ENCODE measurements at places on chromosomes 12 and 14. TPM values are rescaled to one million over a fixed set of nuclear protein-coding genes. Genes with fewer than 3 reads are reported as not detected.

DNA sequence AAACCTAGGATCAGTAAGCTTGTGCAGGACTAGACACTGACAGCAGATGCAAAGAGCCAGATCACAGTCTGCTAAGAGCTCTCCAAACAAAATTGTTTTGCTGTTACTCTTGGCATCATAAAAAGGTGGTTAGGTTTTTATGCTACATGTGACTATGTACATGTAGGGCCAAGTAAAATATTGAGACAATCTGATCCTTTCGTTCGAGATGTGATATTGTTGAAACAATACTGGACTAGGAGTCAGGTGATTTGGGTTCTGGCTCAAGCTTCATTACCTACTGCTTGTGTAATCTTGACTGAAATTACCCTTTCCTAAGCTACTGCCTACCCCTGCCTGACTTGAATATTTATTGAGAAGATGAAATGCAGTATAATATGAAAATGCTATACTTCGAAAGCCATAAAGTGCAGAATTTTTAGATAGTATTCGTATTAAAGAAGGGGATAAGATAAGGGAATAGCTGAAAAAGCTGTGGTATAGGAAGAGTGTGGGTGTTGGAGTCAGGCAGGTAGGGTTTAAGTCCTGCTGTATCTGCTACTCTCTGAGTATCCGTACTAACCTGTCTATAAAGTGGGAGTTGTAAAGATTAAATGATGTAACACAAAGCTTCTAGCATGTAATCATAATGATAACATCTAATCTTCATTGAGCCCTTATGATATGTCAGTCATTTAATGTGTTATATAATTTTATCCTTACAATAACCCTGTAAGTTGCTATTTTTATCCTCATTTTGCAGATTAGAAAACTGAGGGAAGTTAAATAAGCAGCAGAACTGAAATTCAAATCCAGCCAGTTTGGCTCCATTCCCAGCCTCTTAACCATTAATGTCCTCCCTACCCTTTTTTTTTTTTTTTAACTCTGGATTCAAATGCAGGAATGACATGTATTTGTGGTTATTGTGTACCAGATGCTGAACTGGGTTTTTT, 38.6 kb upstream of the ATF1 start:
- DNase-seq, result peak; percentile 33

DNA sequence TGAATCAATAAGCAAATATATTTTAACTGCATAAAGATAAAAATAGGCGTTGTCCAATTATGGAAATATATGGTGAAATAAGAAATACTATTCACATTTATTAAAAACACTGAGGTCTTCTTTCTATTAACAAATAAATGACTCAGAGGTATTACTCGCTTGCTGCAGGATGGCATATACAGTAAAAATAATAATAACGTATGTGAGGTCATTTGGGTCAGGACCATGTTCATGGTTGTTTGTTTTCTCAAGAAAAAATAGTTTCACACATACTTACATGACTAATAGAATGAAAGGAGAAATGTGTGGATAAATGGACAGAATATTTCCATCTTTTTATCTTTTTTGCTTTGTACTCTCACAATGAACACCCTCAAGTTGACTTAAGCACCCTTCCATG, 46.5 kb upstream of the RTL1 start:
- no peak for DNase-seq

DNA sequence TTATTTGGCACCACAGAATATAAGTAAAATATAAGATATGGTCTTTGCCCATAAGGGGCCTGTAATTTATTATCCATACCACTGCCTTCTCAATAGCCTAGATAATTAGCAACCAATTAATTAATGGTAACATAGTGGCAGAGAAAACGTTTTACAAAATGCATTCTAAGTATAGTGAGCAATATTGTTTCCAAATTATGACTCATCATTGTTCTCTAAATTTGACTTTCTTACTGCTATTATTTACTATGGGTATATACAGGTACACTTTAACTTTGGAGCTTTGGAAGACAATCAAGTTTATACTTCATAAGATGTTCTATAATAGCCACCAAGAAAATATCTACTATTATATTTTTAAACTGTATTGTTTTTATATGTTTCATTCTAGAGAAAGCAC, 26.7 kb downstream of the DCP1B start:
- DNase-seq, result no peak

DNA sequence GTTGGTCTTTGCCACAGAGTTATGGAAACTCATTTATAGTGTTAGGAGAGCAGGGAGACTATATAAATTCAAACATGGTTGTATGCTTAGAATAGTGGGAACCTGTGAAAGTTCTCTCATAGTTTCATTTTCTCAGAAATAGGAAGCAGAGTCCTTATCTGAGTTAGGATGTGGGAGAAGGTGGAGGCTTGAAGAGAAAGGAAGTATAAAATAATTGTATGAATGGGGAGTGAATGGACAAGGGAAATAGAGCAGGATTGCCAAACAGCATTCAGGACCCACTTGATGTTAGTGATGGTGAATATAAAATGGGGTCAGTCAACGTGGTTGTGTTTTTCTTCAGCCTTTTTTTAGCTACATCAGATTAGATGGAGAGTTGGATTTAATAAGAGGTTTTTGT, 34.0 kb upstream of the TPH2 start:
- DNase-seq, result no peak

DNA sequence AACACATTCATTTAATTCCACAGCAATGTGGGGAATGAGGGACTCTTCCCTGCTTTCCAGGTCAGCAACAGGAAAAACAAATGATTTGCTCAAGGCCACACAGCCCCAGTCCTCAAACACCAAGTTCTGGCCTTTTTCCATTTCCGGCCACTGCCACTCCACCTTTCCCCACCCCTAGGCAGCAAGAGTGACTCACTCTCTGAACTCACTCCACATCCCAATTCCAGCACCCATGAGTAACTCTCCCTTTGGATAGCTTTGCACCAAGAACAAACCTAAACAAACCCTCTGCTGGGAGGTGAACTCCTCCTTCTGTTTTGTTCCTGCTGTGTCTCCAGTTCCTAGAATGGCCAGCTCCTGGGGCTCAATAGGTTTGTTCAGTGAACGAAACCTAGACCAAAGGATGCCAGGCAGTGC, 30.4 kb upstream of the PLEKHG6 start:
- DNase-seq, result peak; percentile 86

- no peak for DNase-seq
Measured at GRCh38 chr12:77521508-77522115, 309.1 kb upstream of the NAV3 start.

DNA sequence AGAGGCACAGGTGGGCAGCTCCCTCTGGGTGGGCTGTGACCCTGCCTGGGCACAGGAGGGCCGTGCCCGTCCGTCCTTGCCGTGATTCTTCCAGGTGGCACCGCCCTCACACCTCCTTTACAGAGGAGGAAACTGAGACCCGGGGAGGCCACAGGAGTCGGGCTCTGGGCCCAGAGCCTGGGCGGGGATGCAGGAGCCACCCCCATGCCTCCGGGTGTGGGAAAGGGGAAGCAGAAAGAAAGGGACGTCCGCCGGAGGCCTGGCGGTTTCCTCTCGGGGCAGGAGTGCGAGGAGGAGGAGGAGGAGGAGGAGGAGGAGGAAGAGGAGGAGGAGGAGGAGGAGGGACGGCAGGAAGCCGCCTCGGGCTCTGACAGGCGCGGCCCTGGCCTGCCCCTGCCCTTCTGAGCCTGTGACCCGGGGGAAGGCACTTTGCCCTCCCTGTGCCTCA, 23.0 kb downstream of the SH2B3 start:
- no peak for DNase-seq

DNA sequence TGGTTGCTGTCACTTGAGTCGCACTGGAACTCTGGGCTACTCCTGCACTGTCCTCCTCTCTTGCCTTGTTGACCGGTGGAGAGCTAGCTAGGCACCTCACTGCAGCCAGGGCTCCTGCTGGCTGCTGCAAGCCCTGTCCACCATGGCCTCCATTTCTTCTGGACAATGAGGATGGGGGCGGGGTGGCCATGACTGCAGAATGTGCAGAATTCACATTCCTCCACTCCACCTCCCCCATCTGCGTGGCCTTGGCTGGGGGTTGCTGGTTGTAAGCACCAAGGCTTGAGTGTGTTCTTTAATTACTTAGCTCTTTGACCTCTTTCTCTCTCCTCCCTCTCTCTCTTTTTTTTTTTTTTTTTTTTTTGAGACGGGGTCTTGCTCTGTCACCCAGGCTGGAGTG, 248.5 kb downstream of the PCNX1 start:
- no peak for DNase-seq

- DNase-seq, result peak; percentile 20
Measured at GRCh38 chr12:62647586-62647985, 181.0 kb downstream of the MON2 start.

DNA sequence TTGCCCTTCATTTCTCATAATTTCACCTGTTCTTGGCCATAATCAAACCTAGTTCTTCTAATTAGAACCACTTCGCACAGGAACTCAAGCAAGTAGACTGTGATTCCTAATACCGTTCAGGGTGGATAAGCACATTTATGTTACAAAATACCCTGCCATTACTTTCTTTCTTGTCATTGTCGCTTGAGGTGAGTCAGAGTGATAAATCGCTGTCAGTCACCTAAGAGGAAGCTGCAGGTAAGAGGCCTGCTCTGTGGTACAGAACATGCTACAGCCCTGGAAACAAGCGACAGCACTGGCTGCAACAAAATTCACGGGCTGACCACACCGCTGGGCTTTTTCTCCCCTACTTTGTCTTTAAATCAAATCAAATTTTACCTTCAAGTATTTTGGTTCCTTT, 218.2 kb downstream of the ANO6 start:
- DNase-seq, result no peak

DNA sequence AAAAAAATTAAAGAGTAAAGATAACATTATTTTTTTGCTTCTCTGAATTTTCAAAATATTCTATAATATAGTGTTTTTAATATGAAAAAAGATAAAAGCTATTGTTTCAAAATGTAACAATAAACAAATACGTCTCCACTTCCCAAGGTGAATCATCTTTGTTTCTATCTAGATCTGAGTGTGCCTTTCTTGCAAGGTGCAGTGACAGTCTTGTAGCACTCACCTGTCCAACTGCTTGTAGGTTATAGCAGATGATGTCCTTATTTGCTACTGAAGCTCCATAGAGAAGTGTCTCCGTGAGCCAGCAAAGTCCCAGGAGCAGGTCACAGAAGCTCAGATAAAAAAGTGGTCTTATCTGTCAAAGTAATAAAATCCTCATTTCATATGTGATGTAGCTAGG, 21.4 kb downstream of the TMEM116 start:
- DNase-seq, result no peak

DNA sequence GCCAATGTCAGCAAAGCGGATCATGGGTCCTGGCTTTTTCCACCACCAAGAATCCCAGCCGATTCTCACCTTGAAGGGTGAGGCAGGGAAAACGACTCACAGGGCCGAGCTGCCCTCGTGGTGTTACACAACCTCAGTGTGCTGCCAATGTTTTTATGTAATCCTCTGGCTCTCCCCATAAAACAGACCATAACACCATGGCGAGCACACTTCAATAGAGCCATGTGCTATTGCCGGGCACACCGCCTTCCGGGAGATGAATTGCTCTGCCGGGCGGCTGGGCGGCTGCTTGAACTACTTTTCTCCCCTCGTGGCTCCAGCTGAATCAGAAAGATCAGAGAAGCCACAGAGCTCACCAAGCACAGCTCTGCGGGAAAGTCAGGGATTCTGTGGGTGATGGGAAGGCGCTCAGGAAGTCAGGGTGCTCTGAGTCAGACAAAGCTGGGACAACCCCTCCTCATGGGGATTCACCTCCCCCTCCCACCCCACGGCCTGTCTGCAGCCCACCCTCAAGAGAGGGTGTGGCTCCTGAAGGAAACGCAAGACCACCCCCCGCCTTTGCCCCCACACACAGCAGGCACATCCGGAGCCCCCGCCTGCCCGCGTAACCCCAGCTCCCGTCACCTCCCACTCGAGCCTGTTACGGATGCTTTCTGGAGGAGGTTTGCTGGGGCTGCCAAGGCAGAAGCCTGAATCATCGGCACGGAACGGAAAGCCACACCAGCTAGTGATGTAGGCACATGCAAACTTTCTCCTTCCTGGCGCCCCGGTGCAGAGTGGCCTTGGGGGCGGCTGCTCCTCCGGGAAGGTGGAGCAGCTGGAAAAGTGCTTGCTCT, 1.8 kb downstream of the GALNT9 start:
- peak; percentile 70 for DNase-seq

DNA sequence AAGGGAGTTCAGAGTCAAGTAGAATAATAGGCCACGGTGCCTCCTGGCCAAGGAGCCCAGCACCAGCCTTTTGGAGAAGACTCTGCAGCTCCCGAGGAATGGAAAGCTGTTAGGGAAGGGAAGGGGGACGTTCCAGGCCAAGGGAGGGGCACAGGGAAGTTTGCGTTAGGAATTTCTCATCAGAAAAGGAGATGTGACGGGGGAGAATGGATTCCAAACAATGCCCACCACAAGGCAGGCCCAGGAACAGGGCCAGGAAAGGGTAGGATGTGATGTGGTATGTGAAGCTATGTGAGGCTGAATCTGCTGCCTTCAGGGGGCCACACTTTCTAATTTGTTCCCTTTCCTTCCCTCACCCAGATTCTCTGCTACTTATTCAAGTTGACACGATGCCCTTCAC, 46.0 kb downstream of the DGLUCY start:
- no peak for DNase-seq

GRCh38 chr12:17982556-17982955, 107.4 kb downstream of the RERGL start:
- DNase-seq, result no peak

DNA sequence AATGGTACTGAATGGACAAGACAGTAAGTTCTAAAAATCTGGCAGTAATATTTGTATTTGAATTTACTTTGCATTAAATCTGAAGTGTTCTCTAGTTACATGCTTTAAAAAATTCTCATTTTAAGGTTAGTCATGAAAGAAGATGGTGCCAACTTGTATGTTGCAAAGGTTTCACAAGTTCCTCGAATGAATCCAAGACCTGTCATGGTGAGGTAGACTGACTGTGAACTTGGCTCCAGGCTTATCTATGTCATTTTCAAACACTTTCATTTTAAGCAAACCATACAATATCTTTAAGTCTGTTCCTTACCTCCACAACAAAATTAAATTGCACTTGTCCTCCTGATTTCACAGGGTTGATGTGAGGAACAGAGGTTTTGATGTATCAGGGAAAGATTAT, 23.4 kb downstream of the CLEC2D start:
- no peak for DNase-seq

DNA sequence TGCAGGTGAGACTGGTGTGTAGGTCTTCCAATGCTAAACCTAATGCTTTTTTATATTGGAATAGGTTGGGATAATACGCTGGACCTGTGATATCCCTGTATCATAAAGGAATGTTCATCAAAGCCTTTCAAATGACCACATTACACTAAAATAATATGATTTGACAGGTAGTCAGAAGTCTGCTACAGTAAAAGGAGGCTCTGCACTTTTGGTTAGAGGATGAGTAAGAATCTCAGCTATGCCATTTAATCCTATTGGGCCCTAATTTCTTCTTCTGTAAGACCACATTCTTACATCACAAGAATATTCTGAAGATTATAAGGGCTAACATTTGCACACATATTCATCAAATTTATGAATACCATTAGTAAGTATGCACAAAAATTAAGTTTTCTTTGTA, 250.5 kb upstream of the FLRT2 start:
- DNase-seq, result no peak

GRCh38 chr14:52314595-52315354, 663 bp downstream of the PTGER2 start:
- no peak for DNase-seq

Gene AQP6
- not detected for total RNA-seq

Gene ZC2HC1C
- 0.64 TPM for total RNA-seq

Gene ARHGEF40
- total RNA-seq, result 39.6 TPM

Gene SPX
- under 0.01 TPM for total RNA-seq

Gene KRT3
- not detected for total RNA-seq

Gene PRPF40B
- total RNA-seq, result 11.3 TPM

Gene SAMD15
- total RNA-seq, result 1.3 TPM

Gene OR11H7
- total RNA-seq, result not detected

Gene CLEC14A
- total RNA-seq, result 2.3 TPM

Gene VWF
- under 0.01 TPM for total RNA-seq

Gene ARL6IP4
- total RNA-seq, result 161 TPM

Gene SIX4
- total RNA-seq, result 8.7 TPM

Gene POMT2
- 18.1 TPM for total RNA-seq
